GM23248 (cell line): ENCODE measurements at places on chromosomes 2 and 18.

GRCh38 chr2:12817870-12818269 lies 101.1 kb downstream of the TRIB2 start:
- no peaks in the 10 kb centered on the region for H3K27me3 ChIP-seq
- H3K36me3 ChIP-seq = no peaks in the 10 kb centered on the region
- H3K4me3 ChIP-seq = no peak overlapping the region
- peak overlapping the region; percentile 92 for H3K27ac ChIP-seq
- DNase-seq = peak; percentile 20

DNA sequence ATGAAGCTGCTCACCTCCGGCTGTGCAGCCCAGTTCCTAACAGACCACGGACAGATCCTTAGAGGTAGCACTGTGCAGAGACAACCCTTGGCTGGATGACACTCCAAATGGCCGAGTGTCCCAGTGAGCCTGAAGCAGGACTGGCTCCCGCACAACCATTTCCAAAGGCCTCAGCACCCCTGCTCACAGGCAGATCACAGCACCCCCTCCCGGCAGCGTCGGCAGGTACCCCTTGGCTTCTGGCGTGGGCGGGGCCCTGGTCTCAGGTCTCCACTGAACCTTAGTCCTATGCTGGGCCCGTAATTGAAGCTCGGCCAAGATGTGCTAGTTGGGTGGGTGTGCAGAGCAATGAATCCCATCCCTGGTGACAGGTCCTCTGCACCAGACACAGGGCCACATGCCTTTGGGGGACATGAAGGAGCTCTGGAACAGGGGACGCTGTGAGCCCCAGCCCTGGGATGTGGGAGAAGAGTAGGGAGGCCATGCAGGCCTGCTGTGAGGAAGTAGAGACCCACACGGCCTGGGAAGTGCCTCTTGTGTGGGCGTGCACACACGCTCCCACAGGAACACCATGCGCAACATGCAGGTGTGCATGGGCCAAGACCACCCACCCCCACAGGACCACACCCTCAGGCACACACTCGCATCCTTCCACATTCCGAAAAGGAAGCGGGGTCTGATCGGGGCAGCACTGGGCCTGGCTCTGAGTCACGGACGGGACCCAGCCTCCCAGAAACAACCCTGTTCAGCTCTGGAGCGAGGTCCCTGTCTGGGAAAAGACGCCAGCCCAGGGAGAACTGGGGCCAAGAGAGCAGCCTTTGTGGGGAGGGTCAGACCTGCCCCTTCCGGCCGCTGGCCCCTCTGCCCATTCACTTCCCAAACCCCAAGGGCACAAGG lies 2.8 kb downstream of the DUSP2 start:
- no peaks in the 10 kb centered on the region for H3K27me3 ChIP-seq
- no peak overlapping the region for H3K4me3 ChIP-seq
- no peaks in the 10 kb centered on the region for H3K36me3 ChIP-seq
- H3K27ac ChIP-seq = no peak overlapping the region

- no peak overlapping the region for H3K4me3 ChIP-seq
- DNase-seq = peak; percentile 33
- no peaks in the 10 kb centered on the region for H3K36me3 ChIP-seq
Measured at GRCh38 chr2:68846091-68846490, 25.1 kb downstream of the BMP10 start.

- H3K4me3 ChIP-seq = no peak overlapping the region
- no peaks in the 10 kb centered on the region for H3K4me1 ChIP-seq
- no peak overlapping the region for H3K27ac ChIP-seq
Measured at GRCh38 chr2:101580528-101580927, 105.6 kb upstream of the RFX8 start.

DNA sequence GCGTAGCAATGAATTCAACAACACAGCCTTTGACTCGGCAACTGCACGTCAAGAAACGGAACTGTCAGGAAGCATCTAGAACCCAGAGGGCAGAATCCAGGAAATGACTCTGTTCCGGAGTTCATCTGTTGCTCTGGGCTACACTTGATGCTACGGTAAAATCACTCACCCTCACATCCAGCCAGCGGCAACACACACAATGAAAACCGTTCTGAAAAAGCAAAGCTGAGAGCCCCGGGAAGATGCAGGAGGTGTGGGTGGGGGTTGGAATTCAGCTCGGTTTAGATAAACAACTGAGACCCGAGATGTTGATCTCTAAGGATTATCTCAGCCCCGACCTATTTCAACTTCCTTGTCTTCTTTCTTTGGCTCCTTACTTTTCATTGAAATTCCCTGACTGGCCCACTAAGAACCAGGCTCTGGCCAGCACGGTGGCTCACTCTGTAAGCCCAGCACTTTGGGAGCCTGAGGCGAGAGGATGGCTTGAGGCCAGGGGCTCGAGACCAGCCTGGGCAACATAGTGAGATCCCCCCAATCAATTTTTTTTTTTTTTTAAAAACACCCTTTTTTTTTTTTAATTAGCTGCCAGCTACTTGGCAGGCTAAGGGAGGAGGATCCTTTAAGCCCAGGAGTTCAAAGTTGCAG lies 13.3 kb upstream of the RAB17 start:
- no peaks in the 10 kb centered on the region for H3K36me3 ChIP-seq
- peaks cover 12% of the 10 kb centered on the region for H3K4me1 ChIP-seq
- peak overlapping the region; percentile 9; the same call in 1 of the 2 replicates for H3K27ac ChIP-seq
- no peak overlapping the region for H3K4me3 ChIP-seq
- no peaks in the 10 kb centered on the region for H3K27me3 ChIP-seq
- DNase-seq = peak; percentile 63

- H3K36me3 ChIP-seq = no peaks in the 10 kb centered on the region
- H3K4me3 ChIP-seq = no peak overlapping the region
- no peak for DNase-seq
- no peak overlapping the region for H3K27ac ChIP-seq
- H3K4me1 ChIP-seq = no peaks in the 10 kb centered on the region
- no peaks in the 10 kb centered on the region for H3K27me3 ChIP-seq
Measured at GRCh38 chr18:56851774-56852173, 200.6 kb downstream of the WDR7 start.

DNA sequence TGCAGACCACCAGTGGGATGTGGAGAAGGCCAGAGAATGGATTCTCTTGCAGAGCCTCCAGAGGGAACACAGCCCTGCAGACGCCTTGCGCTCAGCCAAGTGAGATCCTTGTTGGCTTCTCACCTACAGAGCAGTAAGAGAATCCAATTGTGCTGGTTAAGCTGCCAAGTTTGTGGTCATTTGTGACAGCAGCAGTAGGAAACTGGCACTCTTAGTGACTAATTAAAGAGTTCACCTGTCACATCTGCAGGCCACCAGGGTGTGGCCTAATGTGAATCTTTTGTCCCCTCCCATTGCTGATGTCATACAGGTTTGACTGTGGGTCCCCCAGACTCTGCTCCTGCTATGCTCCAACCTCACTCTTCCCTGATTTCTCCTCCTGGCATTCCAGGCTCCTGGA lies 235.9 kb downstream of the TFCP2L1 start:
- H3K27ac ChIP-seq = no peak overlapping the region
- H3K4me1 ChIP-seq = no peaks in the 10 kb centered on the region
- H3K36me3 ChIP-seq = no peaks in the 10 kb centered on the region
- no peak overlapping the region for H3K4me3 ChIP-seq
- H3K27me3 ChIP-seq = peaks cover 17% of the 10 kb centered on the region
- no peak for DNase-seq

DNA sequence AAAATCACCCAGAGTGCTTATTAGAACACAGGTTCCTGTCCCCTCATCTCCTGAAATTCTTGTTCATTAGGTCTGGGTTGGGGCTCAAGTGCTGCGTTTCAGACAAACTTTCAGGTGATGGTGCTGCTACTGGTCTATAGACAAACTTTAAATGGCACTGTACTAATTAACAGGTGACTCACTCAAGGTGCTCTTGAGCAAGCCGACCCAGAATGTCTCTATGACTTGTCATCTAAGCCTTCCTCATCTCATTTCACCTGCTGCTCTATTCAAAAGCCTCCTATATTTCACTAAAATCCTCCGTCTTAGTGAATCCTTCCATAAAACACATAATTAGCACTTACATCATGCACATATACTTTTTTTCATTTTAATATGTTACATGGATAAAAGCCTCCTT lies 29.9 kb upstream of the STK39 start:
- no peaks in the 10 kb centered on the region for H3K36me3 ChIP-seq
- no peaks in the 10 kb centered on the region for H3K4me1 ChIP-seq
- no peak overlapping the region for H3K4me3 ChIP-seq
- peaks cover 4% of the 10 kb centered on the region; the same call in 1 of the 2 replicates for H3K27me3 ChIP-seq

DNA sequence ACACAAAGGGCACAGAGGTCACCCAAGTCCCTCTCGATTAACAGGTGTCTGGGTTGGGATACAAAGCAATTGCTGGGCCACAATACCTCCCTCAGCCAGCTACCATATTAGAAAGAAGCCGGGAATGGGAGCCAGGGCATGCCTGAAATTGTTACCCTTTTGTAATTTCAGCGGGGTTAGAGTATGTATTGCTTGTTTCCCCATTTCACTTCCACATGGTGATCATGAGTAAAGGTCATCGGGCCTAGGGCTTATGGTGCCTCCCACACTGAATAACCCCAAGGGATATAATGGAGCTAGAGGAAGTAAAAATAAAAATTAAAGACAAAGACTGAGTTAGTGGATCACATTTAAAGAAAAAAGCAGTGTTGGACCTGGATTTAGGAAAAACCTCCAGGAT lies 437.2 kb upstream of the KLHL29 start:
- no peaks in the 10 kb centered on the region for H3K27me3 ChIP-seq
- no peak for DNase-seq
